ENCODE measurements at places on chromosomes 12 and 14.

DNA sequence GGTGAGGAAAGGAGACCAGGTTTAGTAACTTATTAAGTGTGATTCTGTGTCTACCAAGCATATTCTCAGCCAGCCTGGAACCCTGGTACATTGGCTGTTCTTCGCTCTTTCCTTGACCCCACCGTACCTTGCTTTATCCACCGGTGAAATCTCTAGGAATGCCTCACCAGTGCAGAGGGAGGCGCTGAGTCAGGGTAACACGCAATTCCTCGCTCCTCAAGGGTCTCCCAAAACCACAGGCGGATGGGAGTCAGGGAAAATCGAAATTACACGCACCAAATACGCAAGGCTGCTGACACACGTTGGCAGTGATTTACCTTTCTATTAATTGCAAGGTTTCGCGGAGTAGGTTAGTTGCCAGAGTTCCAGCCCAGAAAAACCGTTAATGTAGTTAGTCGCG lies 845 bp downstream of the L3HYPDH start:
- DNase-seq, result no peak

DNA sequence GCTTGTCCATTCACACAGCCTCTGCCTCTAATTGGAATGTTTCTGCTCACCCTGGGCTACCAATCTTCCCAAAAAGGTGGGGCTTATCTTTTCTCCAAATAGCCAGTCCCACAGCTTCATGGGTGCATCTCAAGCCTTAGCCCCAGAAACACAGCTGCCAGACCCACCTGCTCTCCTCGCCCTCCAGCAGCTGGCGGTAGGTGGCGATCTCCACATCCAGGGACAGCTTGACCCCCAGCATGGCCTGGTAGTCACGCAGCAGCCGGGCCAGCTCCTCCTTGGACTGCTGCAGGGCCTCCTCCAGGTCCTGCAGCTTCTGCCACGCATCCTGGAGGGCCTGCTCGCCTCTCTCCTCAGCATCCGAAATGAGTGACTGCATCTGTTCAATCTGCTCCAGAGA lies 11.1 kb downstream of the KRT77 start:
- DNase-seq, result no peak

- no peak for DNase-seq
Measured at GRCh38 chr12:132390287-132391076, 61.1 kb upstream of the GALNT9 start.

DNA sequence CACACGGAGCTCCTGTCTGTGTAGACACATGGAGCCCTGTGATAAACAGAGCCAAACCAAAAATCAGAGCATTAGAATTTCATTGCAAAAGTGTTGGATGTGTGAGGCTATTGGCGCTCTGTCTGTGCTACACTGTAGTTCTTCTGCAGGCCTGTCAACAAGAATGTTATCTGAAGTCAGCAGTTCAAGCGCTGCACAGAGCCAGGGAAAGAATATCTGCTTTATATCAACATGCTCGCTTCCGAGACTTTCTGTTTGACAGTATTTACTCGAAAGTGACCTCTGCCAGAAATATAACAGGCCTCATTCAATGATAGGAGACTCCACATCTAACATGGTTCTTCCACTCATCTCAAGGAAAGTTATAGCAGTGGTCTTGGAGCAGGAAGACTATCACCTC lies 118.3 kb downstream of the CCER1 start:
- no peak for DNase-seq

DNA sequence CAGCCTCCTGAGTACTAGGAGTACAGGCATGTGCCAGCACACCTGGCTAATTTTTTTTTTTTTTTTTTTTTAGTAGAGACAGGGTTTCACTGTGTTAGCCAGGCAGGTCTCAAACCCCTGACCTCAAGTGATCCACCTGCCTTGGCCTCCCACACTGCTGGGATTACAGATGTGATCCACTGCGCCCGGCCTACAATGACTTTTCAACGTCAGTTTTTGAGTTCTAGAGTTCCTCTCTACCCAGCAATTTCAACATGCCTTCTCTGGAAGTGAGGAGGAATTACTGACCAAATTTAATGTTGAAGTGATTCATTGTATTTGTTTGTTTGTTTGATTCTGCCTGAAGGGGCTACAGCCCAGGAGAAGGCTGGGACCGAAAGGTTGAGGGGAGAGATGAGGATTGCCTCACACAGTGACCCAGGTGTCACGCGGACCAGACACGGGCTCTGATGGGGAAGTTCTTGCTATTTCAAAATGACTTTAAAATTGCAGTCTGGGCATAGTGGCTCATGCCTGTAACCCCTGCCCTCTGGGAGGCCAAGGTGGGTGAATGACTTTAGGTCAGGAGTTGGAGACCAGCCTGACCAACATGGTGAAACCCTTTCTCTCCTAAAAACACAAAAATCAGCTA lies 8.6 kb upstream of the DENR start:
- DNase-seq, result no peak

DNA sequence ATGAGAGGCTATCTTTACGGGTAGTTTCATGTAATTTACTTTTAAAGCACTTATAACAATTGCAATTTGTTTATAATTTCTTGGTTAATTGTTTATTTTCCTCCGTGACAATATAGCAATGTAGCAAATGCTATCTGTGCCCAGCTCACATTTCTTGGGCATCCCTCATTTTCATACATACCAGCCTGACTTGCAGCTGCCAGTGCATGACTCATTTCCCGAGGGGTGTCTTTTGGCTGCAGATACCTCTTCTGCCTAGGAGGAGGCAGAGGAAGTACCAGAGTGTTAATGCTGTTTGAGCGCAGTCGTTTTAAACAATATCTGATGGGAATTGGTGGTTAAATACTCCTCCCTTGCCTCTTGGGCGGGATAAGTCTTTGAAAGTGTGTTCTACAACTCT lies 104.2 kb upstream of the ABCD2 start:
- DNase-seq, result no peak

DNA sequence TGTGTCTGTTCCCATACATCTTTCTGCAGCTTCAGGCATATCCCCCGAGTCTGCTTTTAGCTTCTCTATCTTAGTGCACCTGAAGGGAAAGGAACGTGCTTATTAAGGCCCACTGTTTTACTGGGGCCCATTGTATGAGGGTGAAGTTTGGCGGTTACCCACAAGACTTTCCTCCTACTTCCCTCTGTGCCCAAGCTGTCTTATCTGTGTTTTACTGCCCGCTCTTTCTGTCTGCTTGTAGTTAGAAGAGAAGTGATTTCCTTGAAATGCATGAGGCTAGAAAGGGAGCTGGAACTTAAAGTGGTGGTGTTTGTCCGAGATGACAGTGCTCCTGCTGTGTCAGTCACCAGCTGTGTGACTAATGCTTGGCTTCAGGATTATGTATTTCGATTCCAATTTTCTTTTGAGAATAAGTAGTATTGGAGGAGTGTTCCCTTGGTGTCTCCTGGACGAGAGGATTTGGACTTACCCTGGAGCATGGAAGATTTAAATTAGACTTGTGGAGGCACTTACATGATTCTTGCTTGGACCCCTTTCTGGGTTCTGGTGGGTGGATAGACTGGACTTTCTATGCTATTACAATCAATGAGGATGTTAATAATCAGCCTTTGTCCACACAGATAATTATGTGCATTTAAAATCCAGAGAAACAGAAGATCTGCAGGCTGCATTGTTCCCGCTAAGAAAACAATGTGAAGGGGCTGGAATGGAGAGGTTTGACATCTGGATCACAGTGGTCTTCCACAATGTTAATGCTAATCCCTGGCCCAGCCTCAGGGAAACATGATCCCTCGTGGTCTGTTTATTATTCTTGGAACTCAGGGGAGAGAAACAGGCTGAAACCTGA lies 13.9 kb upstream of the KRT86 start:
- no peak for DNase-seq

DNA sequence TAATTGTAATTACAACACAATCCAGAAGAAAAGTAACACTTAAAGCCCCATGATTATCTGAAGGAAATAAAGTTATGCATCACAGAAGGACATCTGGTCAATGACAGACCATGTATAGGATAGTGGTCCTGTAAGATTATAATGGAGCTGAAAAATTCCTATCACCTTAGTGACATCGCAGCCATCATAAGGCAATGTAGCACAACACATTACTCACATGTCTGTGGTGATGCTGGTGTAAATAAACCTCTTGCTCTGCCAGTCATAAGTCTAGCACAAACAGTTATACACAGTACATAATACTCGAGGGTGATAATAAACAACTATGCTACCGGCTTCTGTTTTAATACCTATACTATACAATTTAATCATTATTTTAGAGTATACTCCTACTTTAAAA lies 11.2 kb downstream of the ATG2B start:
- no peak for DNase-seq

- no peak for DNase-seq
Measured at GRCh38 chr12:40597133-40597532, 95.1 kb upstream of the CNTN1 start.

GRCh38 chr14:104135121-104135903 lies 3.1 kb upstream of the KIF26A start:
- DNase-seq, result no peak

DNA sequence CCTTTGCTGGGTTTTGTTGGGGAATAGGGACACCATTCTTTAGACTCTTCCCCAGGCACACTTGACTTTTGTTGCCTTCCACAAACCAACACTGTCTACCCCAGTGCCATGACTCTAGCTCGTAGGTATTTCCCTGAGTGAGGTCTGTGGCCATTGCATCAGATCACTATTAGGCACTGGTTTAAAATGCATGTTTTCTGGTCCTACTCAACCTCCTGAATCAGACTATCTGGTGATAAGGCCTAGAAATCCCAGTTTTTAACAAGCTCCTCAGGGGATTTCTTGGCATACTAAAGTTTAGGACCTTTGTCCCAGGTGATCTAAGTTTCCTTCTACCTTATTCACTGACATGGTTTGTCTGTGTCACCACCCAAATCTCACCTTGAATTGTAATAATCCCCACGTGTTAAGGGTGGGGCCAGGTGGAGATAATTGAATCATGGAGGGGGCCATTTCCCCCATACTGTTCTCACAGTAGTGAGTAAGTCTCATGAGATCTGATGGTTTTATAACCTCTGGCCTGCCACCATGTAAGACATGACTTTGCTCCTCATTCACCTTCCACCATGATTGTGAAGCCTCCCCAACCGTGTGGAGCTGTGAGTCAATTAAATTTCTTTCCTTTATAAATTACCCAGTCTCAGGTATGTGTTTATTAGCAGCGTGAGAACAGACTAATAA lies 87.8 kb upstream of the PSMC1 start:
- DNase-seq, result no peak

DNA sequence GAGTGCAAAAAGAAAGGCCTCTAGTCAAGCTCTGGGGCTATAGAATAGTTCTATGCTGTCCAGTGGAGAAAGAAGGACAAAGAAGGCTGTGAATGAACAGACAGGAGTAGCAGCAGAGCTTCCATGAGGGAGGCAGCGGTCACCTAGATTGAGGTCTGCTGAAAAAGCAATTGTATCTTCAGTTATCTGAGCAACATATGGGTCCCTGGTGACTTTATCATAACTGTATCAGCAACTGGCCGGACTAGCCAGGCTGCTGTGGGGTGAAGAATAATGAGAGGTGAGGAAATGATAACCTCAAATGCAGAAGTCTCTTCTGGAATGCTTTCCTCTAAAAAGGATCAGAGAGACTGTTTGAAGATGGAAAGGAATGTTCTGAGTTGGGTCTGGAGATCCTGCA lies 971.3 kb upstream of the TMEM132C start:
- no peak for DNase-seq

- DNase-seq, result no peak
Measured at GRCh38 chr14:45123271-45123670, 11.0 kb downstream of the FKBP3 start.

- no peak for DNase-seq
Measured at GRCh38 chr14:46108228-46108627, 543.4 kb downstream of the RPL10L start.

DNA sequence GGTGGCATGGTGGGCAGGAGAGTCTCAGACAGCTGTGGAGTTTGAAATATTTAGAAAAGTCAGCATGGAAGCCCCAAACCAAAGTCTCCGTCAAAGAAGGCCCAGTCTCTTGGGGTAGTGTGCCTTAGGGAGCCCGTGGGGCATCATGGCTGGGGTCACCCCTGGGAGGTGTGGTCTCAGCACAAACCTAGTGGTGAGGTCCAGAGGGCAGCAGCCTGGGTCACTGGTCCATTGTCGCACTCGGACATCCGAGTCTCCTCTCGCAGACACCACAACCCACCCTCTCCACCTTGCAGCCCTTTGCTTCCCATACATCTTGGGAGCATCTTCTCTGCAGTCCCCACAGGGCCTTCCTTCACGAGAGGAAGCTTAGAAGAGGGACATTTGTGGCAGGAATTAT lies 588.0 kb upstream of the TMEM132C start:
- DNase-seq, result no peak

DNA sequence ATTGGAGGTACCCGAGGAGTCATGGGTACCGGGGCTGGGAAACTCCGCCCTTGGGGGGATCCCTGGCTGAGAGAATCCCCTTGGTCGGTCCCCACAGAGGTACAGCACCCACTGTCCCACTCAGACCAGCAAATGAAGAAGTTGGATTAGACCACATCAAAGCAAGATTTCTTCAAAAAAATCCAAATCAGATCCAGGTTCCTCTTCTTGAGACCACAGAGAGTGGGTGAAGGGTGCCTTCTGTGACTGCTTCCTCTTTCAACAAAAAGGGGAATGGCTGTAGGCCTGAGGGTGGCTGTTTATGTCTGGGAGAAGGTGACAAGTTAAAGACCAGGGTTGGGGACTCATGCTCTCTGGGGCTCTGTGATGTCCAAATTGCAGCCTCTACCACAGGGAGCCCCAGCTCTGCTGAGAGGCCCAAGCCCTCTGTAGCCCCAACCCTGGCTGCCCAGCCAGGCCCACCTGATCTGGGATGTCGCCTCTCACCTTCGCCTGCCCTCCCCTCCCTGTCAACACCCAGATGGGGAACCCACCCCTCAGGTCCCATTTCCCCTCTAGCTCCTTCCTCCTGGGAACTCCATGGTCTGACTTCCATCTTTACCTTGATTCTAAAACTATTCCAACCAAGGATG lies 50.9 kb downstream of the ZFP36L1 start:
- no peak for DNase-seq

GRCh38 chr12:111636209-111636945 lies 37.3 kb upstream of the ATXN2 start:
- no peak for DNase-seq

- no peak for DNase-seq
Measured at GRCh38 chr12:111445726-111446581, 40.2 kb downstream of the SH2B3 start.

Data from cortex of kidney (tissue), 1 donor.